ENCODE measurements at places on chromosomes 7 and 10.
A peak's percentile ranks its signal among the peaks of the same experiment; 100 is the strongest.

DNA sequence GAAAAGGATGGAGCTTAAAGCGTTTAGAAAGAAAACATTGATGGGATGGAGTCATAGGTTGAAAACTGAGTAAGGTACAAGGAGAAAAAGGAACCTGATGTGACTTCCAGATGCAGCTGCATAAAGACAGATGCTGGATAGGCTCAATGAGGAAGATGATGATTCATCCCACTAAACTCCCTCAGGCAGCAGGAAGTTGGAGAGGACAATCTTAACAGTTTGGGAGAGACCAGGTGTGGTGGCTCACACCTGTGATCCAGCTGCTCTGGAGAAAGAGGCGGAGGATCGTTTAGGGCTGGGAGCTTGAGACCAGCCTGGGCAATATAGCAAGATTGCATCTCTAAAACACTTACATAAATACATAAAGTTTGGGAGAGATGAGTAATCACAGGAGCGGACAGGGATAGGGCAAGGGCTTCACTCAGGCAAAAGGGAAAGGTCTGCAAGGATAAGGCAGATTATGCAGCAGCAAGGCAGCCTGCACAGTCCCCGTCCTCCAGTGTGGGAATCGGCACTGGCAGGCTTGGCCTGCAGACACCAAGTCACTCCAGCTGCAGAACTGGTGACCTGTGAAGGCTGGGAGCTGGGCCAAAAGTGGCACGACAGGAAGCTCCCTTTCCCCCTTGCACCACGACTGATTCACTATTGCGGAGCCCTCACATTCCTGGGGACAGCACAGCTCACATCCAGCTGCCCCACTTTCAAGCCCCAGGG lies 438.5 kb downstream of the GRID1 start:
- H3K4me3 ChIP-seq = no peak overlapping the region
- DNase-seq = no peak
- no peaks in the 10 kb centered on the region for H3K4me1 ChIP-seq

GRCh38 chr10:56269181-56269580 lies 91.9 kb downstream of the ZWINT start:
- no peak overlapping the region for H3K4me3 ChIP-seq
- no peak overlapping the region for H3K27ac ChIP-seq
- no peak for DNase-seq
- H3K4me1 ChIP-seq = no peaks in the 10 kb centered on the region

DNA sequence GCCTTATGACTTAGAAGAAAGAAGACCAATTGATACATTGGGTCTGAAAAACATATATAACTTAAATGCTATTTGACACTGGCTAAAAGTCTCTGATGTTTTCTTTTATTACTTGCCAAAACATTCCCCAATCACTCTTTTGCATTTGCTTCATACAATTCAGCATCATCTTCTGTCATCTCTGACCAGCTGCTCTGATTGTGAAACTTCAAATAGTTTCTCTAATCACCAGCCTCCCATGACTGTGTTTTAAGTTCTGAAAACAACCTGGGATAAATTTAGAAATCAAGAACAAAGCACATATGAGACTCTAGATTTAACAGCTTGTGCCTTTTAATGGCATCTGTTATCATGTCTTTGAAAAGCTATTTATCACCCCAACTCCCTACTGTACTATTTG lies 208.4 kb upstream of the KCND2 start:
- no peak overlapping the region for H3K4me3 ChIP-seq
- H3K4me1 ChIP-seq = peaks cover 9% of the 10 kb centered on the region
- H3K27ac ChIP-seq = peak overlapping the region; percentile 26
- H3K36me3 ChIP-seq = no peaks in the 10 kb centered on the region

DNA sequence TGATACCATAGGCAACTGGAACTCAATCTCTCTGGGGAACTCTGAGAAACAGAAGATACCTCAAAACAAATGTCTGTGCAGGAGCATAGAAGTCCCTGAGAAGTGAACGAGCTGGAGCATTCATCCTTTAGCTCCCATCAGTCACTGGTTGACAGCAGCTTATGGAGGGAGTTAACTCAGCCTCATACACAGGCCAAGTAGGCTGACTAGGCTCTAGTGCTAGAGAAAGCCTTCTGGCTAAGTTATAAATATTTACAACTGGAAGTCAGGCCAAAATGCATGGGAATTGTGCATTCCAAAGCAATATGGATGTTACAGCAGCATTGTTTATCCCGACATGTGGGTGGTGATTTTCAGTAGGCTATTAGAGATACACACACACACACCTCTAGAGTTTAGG lies 66.5 kb downstream of the ANK3 start:
- no peak for DNase-seq
- no peaks in the 10 kb centered on the region for H3K36me3 ChIP-seq
- H3K27ac ChIP-seq = no peak overlapping the region
- H3K4me1 ChIP-seq = no peaks in the 10 kb centered on the region
- H3K4me3 ChIP-seq = no peak overlapping the region
- H3K27me3 ChIP-seq = no peaks in the 10 kb centered on the region

- no peak overlapping the region for H3K4me3 ChIP-seq
- peaks cover 1% of the 10 kb centered on the region for H3K4me1 ChIP-seq
- no peaks in the 10 kb centered on the region for H3K36me3 ChIP-seq
- no peaks in the 10 kb centered on the region for H3K27me3 ChIP-seq
- DNase-seq = no peak
- H3K27ac ChIP-seq = no peak overlapping the region
Observed at GRCh38 chr7:56099653-56100052, 6.6 kb downstream of the CHCHD2 start.

GRCh38 chr10:44865289-44865671 lies 45.9 kb upstream of the TMEM72 start:
- no peaks in the 10 kb centered on the region for H3K27me3 ChIP-seq
- peak overlapping the region; percentile 71 for H3K27ac ChIP-seq
- H3K36me3 ChIP-seq = no peaks in the 10 kb centered on the region
- no peak overlapping the region for H3K4me3 ChIP-seq

DNA sequence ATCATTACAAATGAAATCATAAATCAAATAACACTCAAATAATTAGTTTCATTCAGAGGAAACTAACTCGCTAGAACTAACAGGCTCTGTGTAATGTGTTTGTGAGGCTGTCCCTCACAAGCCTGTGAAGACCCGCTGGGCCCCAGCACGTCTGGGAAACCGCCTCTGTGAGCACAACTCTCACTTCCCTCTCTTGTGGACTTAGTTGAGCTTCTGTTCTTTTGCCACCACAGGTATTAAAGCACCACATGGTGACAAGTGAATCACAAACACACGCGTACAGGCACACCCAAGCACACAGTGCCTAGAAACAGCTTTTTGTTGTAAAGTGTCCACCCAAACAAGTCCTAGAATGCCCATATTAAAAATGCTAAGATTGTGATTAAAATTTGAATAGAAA lies 51.0 kb downstream of the ZNF777 start:
- H3K4me3 ChIP-seq = no peak overlapping the region
- DNase-seq = no peak
- no peaks in the 10 kb centered on the region for H3K27me3 ChIP-seq

All from uterus (tissue), 4 donors.